ENCODE measurements at places on chromosomes 16 and 17.
A peak's percentile ranks its signal among the peaks of the same experiment; 100 is the strongest.

- DNase-seq, result no peak
These were observed 10.1 kb downstream of the ULK2 start for GRCh38 chr17:19857640-19858039.

DNA sequence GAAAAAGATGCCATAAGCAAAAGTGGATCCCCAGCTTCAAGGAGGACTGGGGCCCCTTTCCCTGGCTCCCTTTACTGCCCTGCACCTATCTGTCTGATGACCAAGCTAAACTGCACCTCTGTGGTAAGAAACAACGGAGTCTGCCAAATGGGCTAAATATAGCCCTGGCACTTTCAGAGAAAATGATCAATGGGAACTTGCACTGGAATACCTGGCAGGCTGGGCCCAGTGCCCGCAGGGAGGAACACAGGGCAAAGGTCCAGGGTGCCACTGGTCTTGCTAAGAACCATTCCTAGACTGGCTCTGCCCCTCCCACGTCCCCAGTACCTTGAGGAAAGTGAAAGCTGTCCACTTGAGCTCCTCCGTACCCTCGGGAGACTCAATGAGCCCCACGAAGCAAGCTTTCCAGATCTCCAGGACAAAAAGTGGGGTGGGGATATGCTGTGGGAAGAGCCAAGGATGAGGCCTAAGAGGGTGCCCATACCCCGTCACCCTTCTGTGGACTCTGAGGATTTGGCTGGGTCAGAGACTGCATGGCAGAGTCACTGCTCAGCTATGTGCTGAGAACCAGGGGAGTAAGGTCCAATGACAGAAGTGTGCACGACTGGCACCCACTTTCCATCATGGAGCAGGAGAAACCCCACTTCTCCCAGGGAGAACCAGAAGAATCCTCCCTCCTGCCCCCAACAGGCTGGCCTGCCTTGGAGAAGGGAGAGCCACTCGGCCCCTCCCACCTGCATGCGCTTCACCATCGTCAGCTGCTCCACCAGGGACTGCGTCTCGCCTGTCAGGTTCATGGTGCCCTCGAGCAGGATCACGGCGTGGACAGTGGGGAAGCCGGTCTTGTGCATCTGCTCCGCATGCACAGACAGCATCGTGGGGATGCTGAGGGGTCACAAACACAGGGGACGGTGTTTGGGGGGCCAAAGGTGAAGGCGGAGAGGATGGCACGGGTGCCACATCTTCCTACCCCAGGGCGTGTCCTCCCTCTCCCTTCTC lies 17.4 kb downstream of the CSF3 start:
- no peak for DNase-seq

DNA sequence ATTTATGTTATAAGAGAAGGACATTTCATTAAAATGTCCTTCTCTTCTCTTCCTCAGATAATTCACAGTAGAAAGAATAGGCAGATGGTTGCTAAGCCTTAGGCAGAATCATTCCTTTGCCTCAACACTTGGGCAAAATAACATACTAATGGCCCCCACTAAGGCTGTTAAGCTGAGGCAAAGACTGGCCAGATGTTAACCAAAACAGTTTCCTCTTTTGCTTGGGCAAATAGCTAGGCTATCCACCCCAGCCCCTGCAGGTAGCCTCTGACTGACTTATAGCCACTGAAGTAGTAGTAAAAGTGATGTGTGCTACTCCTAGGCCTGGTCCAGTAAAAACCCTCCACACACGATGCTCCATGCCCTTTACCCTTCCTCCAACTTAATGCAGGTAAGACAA lies 55.2 kb downstream of the SPAG9 start:
- DNase-seq, result no peak

DNA sequence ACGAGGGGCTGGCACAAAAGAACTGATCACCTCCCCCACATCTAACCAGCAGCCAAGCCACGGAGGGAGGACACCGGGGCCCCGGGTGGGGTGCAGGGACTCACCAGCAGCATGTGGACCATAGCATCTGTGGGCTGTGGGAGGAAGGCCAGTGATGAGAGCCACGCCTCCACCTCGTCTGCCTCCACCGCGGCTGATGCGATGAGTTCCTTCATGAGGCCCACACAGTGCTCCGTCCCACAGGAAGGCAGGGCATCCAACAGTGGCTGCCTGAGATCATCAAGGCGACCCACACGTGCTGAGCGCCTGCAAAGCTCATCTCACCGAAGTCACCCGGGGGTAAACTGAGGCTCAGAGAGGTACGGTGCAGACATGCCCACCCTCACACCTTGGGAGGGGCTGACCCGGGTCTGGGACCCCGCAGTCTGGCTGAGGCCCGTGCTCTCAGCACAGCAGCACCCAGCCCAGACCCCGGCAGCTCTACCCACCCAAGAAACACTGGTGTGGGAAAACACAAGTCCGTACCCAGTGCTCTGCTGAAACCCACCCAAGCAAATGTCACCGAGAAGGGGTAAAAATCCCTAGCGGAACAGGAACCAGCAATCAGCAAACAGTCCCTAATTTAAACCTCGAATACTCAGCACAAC lies 85.9 kb downstream of the LITAF start:
- no peak for DNase-seq

GRCh38 chr16:59973966-59974365 lies 1239.8 kb upstream of the GOT2 start:
- no peak for DNase-seq

GRCh38 chr16:47037746-47038458 lies 64.4 kb upstream of the DNAJA2 start:
- peak; percentile 87 for DNase-seq

- no peak for DNase-seq
These were observed 59.5 kb downstream of the SLFN11 start for GRCh38 chr17:35313875-35314409.

- no peak for DNase-seq
These were observed 47.8 kb upstream of the IRF8 start for GRCh38 chr16:85851034-85851785.

- no peak for DNase-seq
These were observed 23.7 kb upstream of the CYLD start for GRCh38 chr16:50718061-50718760.
